ENCODE measurements at places on chromosomes 4 and X. TPM values are rescaled to one million over a fixed set of nuclear protein-coding genes. Genes with fewer than 3 reads are reported as not detected.

GRCh38 chrX:16465081-16465876 is 184.7 kb upstream of the S100G start:
- H3K36me3 ChIP-seq: no peaks in the 10 kb centered on the region
- H3K27me3 ChIP-seq: no peaks in the 10 kb centered on the region
- no peak overlapping the region for H3K27ac ChIP-seq
- H3K4me3 ChIP-seq: no peak overlapping the region
- H3K4me1 ChIP-seq: no peaks in the 10 kb centered on the region

The IL9R gene
- total RNA-seq: not detected

GRCh38 chr4:70364002-70364401 is 3.4 kb downstream of the SMR3A start:
- DNase-seq: no peak
- H3K27ac ChIP-seq: no peak overlapping the region
- no peak overlapping the region for H3K4me3 ChIP-seq
- no peaks in the 10 kb centered on the region for H3K4me1 ChIP-seq
- H3K36me3 ChIP-seq: no peaks in the 10 kb centered on the region
- H3K27me3 ChIP-seq: no peaks in the 10 kb centered on the region

GRCh38 chr4:89496851-89497250 is 189.3 kb upstream of the GPRIN3 start:
- no peak for DNase-seq
- H3K4me1 ChIP-seq: no peaks in the 10 kb centered on the region

The FAM200B gene
- 41.4 TPM for total RNA-seq
